ENCODE measurements at places on chromosomes 2 and 18. TPM values are rescaled to one million over a fixed set of nuclear protein-coding genes. Genes with fewer than 3 reads are reported as not detected.

- peak; percentile 15 for DNase-seq
- H3K36me3 ChIP-seq = no peaks in the 10 kb centered on the region
- H3K27ac ChIP-seq = peak overlapping the region; percentile 50
- peak overlapping the region; percentile 79 for H3K4me3 ChIP-seq
- peaks cover 11% of the 10 kb centered on the region for H3K27me3 ChIP-seq
These were observed 37.4 kb downstream of the AFF3 start for GRCh38 chr2:100104718-100105677.

DNA sequence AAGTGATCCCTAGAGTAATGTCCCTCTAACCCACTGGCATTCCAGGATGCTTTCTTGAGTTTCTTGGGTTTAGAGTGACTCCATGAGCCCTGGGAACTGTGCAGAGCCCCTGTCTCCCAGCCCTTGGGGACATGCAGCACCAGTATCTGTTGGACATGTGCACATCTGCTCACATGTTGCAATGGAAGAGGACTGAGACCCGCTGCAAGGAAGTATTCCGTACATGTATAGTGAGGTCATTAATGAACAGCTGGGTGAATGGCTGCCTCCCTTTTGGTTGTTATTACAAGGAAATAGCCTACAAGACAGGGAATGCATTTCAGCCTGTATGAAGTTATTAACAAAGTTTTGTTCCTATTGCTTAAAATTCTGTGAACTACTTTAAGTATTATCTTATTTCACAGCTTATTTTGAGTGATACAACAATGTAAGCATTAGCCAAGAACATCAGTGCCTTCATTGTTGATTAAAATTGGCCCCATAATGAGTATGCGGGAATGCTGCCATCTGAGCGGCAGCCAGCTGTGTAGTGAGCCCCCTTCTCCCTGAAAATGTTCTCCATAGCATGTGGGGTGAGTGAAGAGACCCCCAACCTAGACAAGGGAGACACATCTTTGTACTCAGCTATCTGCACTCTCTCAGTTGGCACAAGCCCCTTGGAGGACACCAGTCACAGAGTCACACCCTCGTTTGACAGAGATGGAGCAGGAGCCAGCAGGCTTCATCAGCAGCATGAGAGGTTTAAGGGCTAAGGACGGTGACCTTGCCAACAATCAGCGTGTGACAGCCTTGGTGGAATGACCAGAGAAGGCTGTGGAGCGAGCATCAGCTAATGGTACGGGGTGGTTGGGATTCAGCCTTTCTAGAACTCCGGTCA lies 87.4 kb downstream of the FAM210A start:
- no peaks in the 10 kb centered on the region for H3K27me3 ChIP-seq
- H3K36me3 ChIP-seq = peaks cover 4% of the 10 kb centered on the region
- H3K4me3 ChIP-seq = no peak overlapping the region
- H3K4me1 ChIP-seq = no peaks in the 10 kb centered on the region

- H3K27ac ChIP-seq = no peak overlapping the region
- H3K27me3 ChIP-seq = peaks cover 22% of the 10 kb centered on the region
- no peaks in the 10 kb centered on the region for H3K4me1 ChIP-seq
- H3K4me3 ChIP-seq = no peak overlapping the region
These were observed 2.4 kb upstream of the SERPINB10 start for GRCh38 chr18:63905361-63905760.

- H3K4me1 ChIP-seq = no peaks in the 10 kb centered on the region
- no peaks in the 10 kb centered on the region for H3K36me3 ChIP-seq
- peaks cover 2% of the 10 kb centered on the region for H3K27me3 ChIP-seq
- no peak for DNase-seq
These were observed 418.0 kb upstream of the TNP1 start for GRCh38 chr2:217277646-217278398.

DNA sequence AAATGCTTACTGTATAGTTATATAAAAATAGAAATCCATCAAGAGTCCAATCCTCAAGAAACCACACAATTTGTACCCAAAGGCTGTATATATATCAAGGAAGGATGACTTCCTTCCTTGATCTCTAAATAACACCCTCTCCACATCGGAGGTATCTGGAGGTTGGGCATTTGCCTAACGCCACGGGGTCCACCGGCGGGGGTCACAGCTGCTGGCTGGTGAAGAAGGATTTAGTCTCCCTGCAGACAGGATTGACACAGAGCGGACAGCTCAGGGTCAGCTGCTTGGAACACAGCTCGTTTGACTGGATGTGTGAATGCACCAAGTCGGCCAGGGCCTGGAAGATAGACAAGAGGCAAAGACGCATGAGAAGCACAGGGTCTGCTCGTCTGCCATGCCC lies 36.0 kb downstream of the FECH start:
- H3K36me3 ChIP-seq = peaks cover 5% of the 10 kb centered on the region
- no peak overlapping the region for H3K27ac ChIP-seq
- H3K4me3 ChIP-seq = no peak overlapping the region
- H3K4me1 ChIP-seq = peaks cover 7% of the 10 kb centered on the region

- peaks cover 42% of the 10 kb centered on the region for H3K4me1 ChIP-seq
- DNase-seq = peak; percentile 75
- H3K36me3 ChIP-seq = no peaks in the 10 kb centered on the region
- H3K27ac ChIP-seq = no peak overlapping the region
- H3K27me3 ChIP-seq = no peaks in the 10 kb centered on the region
These were observed 118.0 kb downstream of the PLB1 start for GRCh38 chr2:28613633-28614501.

Gene NIF3L1
- 31.6 TPM for total RNA-seq

DNA sequence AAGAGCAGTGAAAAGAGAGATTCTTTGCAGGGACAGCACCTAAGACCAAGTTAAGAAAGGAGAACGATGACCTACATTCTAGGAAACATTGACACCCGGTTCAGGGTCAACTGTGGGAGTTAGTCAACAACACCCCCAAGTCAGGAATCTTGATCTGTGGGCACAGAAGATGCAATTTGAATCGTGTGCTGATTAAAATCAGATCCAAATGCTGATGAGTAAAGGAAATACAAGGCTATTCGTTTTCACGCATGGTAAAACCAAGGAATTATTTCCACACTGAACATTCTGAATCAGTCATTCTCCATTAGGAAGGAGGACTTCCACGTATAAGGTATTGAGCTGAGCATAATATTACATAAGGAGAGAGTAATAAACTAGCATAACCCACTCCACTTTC lies 124.2 kb downstream of the COPS8 start:
- H3K27me3 ChIP-seq = peaks cover 4% of the 10 kb centered on the region
- no peak overlapping the region for H3K4me3 ChIP-seq
- no peak overlapping the region for H3K27ac ChIP-seq
- no peak for DNase-seq

Gene TMEM18
- 25.1 TPM for total RNA-seq

DNA sequence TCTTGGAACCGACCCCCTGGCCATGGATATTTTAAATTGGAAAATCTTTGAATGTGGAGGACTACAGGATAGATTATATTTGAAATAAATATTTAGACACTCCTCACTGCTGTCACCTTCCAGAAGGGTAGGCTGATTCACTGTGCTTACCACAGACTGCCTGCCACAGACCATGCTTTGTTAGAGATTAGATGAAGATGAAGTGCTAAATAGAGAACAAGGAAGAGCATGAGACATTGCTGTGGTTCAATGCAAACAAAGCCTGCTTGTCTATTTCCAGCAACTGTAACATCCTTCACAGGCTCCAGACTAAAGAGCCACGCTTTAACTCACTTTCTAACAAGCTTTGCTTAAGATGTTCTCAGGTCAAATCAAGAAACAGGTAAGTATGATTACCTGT lies 81.0 kb upstream of the TMEM17 start:
- peaks cover 9% of the 10 kb centered on the region for H3K27me3 ChIP-seq
- no peak overlapping the region for H3K27ac ChIP-seq
- no peak overlapping the region for H3K4me3 ChIP-seq
- H3K4me1 ChIP-seq = no peaks in the 10 kb centered on the region
- no peak for DNase-seq

DNA sequence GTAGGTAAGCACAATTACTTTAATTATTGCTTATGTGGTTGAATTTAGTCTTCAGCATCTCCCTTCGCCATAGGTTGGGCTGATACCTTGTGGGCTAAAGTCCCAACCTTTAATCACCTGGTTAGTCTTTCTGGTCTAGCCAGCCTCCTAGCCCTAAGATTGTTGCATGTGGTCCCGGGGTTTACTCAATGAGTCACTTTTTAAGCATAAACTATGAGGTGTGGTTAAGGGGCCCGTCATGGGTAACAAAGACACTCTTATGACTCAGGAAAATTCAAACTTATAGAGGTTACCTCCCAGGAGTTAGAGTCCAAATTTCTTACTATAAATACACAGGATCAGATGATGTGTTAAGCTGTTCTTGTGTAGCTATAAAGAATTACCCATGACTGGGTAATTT lies 841.6 kb downstream of the TRIB2 start:
- no peaks in the 10 kb centered on the region for H3K36me3 ChIP-seq
- no peak overlapping the region for H3K27ac ChIP-seq
- DNase-seq = no peak
- H3K27me3 ChIP-seq = no peaks in the 10 kb centered on the region
- no peaks in the 10 kb centered on the region for H3K4me1 ChIP-seq
- no peak overlapping the region for H3K4me3 ChIP-seq

GRCh38 chr2:147709655-147710054 lies 135.2 kb upstream of the ACVR2A start:
- H3K4me3 ChIP-seq = no peak overlapping the region
- H3K36me3 ChIP-seq = peaks cover 7% of the 10 kb centered on the region
- no peak for DNase-seq
- H3K27ac ChIP-seq = no peak overlapping the region
- no peaks in the 10 kb centered on the region for H3K27me3 ChIP-seq
- H3K4me1 ChIP-seq = peaks cover 9% of the 10 kb centered on the region

DNA sequence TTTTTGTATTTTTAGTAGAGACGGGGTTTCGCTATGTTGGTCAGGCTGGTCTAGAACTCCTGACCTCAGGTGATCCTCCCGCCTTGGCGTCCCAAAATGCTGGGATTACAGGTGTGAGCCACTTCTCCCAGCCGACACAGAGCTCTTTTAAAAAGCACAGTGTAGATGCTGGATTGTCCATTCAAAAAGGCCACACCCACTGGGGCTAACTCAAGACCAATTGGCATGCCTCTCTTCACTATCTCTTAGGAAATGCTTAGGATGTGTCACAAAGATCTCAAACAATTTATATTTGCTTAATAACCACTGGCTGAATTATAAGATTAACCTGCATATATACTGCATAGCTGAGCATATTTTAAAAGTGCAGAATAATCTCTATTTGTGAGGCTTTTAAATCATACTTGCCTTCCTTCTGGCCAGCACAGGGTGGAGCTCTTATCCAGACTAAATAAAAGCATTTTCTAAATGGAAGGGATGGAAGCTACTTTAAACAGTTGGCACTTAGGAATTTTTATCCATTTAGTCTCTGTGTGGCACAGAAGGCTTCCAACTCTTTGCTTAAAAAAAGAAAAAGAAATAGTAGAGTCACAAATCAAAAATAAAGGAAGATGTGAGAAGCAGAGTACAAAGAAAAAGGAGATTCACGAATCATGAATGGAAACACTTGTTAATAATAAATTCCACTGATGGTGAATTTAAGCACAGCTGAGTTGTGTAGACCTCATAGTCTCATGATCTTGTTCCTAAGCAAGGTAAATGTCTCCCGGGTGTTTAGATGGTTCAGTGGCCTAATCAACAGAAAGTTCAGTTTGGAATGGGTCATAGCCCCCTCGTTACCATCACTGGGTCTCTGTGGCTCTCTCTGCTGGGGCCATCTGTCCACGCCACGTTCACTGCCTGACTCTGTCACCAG lies 22.4 kb downstream of the CRYGD start:
- H3K4me1 ChIP-seq = peaks cover 8% of the 10 kb centered on the region
- H3K27ac ChIP-seq = no peak overlapping the region
- H3K4me3 ChIP-seq = no peak overlapping the region
- peaks cover 2% of the 10 kb centered on the region for H3K27me3 ChIP-seq
- DNase-seq = no peak
- no peaks in the 10 kb centered on the region for H3K36me3 ChIP-seq

GRCh38 chr2:54901224-54901986 lies 148.8 kb downstream of the RTN4 start:
- H3K27ac ChIP-seq = no peak overlapping the region
- H3K4me3 ChIP-seq = no peak overlapping the region
- no peak for DNase-seq
- H3K4me1 ChIP-seq = peaks cover 27% of the 10 kb centered on the region
- H3K36me3 ChIP-seq = no peaks in the 10 kb centered on the region

Gene NCKAP5
- total RNA-seq = not detected

DNA sequence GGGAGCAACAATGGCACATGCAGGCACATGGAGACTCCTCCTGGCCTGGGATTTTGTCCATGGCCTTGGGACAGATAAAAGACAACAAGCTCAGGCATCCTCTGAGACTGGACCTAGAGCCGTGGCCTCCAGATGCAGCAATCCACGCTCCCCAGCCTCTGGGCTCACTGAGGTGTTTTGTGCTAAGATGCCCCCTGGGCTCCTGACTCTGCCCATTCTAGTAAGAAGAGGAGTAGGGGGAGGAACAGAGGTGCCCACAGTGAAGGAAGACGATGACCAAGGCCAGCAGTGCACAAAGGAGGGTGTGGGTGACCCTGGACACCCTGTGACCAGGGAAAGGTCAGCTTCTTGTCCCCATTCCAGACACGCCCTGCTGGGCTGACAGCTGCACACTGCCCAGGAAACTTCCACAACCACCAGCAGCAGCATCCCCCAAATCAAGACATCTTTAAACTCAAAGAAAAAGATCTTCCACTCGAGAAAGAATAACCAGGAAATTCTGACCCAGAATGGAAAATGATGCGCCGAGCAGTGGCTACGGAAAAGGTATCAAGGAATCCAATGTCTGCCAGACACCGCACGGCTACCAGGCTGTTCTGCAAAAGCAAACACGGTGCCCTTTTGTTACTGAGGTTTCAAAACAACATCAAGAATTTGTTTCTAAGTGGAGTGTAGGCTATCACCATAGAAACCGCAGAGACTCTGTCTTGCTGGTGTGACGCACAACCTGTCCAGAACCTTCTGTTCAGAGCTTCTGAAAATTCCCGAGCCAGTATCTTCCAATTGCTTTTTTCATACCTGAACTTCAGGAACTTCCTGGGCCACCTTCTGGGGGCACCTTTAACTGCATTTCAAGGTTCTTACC lies 65.5 kb downstream of the ZNF516 start:
- no peak overlapping the region for H3K4me3 ChIP-seq
- no peaks in the 10 kb centered on the region for H3K27me3 ChIP-seq
- peaks cover 24% of the 10 kb centered on the region for H3K4me1 ChIP-seq
- H3K36me3 ChIP-seq = peaks cover 8% of the 10 kb centered on the region

DNA sequence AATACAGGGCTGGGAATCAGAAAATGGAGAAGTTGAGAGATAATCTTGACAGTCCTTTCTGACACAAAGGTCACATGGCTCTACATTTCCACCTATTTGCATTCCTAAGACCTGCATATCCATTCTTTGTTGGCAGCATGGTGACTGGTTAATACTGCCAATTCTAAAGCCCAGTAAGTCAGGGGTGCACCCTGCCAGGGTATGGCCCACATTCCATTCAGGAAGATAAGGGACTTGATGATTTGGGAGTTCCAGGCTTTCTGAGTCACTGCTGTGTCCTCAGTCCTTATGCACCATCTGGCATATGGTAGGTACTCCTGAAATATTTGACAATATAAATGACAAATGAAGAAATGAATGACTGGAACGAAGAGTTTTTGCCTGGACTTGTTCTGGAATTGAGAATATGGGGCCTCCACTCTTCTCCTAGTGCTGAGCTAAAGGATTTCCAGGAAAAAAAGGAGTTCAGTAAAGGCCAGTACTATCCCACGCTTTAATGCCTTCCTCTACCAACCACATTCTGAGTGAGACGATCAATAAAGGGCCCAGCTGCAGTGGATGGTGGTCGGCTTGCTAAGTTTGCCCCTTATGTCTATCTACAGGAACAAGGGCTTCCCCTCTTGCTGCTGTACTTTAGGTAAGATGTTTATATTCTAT lies 31.7 kb upstream of the EIF2AK3 start:
- no peaks in the 10 kb centered on the region for H3K27me3 ChIP-seq
- H3K4me1 ChIP-seq = no peaks in the 10 kb centered on the region
- no peaks in the 10 kb centered on the region for H3K36me3 ChIP-seq
- no peak overlapping the region for H3K27ac ChIP-seq
- no peak overlapping the region for H3K4me3 ChIP-seq
- DNase-seq = no peak
